CD14-positive monocyte (primary cell): ENCODE measurements at places on chromosomes 4 and X.

GRCh38 chr4:185357211-185357610, 38.5 kb downstream of the LRP2BP start:
- no peak for DNase-seq

DNA sequence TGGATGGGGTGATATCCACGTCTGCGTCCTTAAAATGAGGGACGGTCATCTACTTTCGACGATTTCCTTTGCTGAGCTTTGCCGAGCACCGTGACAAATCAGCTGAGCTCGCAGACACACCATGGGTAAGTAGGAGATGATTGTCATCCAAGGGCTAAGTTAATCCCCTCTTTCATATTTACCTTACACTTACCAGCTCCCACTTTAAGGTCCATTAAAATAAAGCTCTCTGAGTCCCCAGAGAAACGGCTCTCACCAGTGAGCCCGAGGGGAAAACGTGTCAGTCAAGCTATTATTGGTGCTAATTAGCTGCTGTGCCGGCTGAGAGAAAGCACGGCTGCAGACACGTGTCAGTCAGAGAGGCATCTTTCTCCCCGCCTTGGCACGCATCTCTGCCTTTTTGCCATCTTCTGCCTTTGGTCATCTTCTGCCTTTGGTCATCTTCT, 72.2 kb downstream of the CRLF2 start:
- DNase-seq = no peak

DNA sequence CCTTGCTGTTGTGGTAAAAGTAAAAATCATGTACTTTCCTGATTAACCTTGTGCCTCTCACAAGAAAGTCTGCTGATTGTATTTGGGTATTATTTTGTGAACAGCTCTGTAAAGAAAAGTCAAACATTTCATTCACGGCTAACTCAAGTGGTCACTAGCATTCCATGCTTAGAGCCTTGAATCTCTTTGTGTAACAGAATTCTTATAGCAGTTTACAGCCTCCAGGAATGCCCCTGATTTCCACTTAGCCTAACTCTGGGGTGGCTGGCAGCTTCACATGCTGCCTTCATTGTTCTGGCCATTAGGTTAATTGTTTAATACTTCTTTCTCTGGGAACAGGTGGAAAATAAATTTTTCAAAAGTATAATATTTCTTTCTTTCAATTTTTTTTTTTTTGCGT, 226.7 kb downstream of the RBMX2 start:
- DNase-seq = no peak

DNA sequence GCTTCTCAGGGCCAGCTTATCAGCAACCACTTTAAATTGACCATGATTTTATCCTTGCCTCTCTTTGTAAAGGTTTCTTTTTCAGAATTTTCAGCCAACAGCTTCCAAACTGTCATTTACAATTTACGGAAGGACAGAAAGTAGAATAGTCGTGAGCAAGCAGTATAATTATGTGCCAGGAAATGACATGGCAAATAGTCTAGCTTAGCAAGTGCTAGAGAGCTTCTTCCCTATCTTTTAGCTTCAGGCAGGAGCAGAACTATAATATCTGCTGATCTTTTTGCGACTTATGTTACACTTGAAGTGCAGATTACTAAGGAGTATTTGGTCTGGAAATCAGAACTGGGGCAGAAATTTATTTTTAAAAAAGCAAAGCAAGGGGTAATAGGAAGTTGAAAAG, 123.0 kb upstream of the AP1S2 start:
- peak; percentile 53 for DNase-seq
